CD14-positive monocyte (primary cell): ENCODE measurements at places on chromosomes 4 and X.

DNA sequence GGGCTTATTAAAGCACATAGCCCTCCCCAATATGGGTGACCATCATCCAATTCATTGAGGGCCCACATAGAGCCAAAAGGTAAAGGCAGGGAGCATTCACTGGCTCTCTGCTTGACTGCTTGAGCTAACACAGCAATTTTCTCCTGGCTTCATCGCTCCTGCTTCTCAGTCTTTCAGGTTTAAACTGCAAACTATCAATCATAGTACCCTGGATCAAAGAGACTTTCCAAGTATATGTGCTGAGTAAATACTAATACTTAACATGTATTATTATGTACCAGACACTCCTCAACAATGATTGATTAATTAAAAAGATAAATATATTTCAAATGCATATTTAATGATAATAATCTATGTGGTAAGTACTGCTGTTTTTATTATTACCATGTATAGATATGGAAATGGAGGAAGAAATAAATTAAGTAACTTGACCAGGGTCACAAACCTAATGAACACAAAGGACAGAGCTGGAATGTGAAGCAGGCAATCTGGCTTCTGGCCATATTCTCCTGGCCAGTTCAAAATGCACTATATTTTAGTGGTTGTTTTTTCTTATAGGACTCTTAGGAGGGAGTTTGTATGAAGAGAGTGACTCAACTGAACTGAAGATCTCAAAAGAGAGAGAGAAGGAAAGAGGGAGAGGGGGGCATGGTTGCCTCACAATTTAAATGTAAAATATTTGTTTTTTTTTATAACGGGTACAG is 1197.3 kb downstream of the TECRL start:
- DNase-seq, result no peak

DNA sequence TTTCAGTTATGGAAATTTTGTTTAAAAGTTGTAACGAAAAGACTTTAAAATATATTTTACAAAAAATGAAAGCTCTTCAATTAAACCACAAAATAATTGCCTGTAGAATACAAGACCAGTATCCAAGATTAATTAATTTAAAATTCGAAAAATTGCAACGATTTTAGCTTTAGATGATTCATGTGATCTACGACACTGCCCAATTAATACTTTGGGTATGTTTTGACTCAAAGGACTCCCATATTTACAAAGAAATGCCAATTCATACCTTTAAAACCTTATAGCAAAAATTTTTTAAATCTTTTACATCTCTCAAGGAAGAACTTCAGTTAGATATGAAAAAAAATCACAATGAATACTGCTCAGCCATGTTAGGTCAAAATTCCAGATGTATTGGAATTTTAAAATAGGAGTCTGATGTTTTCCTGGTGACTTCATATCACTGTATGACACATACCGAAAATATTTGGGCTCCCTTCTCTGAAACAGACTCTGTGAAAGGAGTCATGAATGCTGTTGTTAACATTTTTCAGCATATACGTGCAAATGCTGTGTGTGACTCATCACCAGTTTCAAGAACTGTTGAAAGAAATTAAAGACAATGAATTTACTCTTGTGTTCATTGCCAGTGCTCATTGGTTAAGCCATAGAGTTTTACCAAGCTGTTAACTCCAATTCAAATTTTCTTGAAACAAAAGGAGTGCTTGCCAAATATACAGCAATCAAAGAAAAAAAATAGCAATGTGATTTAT is 13.8 kb upstream of the SMS start:
- peak; percentile 89 for DNase-seq

DNA sequence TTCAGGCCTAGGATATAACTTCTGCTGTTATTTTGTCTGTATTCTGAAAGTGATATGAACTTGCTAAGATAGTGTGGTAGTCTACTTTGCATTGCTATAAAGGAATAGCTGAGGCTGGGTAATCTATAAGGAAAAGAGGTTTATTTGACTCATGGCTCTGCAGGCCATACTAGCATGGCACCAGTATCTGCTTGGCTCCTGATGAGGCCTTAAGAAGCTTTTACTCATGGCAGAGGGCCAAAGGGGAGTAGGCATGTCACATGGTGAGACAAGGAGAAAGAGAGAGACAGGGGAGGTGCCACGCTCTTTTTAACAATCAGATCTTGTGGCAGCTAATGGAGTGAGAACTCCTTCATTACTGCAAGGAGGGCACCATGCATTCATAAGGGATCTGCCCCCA is 247.3 kb downstream of the GPAT3 start:
- no peak for DNase-seq

- DNase-seq, result no peak
Observed at GRCh38 chr4:82491251-82491960, 61.0 kb downstream of the ENOPH1 start.

- DNase-seq, result no peak
Observed at GRCh38 chrX:45517090-45517973, 316.7 kb upstream of the DIPK2B start.

- no peak for DNase-seq
Observed at GRCh38 chr4:116357758-116358157, 727.6 kb downstream of the TRAM1L1 start.

DNA sequence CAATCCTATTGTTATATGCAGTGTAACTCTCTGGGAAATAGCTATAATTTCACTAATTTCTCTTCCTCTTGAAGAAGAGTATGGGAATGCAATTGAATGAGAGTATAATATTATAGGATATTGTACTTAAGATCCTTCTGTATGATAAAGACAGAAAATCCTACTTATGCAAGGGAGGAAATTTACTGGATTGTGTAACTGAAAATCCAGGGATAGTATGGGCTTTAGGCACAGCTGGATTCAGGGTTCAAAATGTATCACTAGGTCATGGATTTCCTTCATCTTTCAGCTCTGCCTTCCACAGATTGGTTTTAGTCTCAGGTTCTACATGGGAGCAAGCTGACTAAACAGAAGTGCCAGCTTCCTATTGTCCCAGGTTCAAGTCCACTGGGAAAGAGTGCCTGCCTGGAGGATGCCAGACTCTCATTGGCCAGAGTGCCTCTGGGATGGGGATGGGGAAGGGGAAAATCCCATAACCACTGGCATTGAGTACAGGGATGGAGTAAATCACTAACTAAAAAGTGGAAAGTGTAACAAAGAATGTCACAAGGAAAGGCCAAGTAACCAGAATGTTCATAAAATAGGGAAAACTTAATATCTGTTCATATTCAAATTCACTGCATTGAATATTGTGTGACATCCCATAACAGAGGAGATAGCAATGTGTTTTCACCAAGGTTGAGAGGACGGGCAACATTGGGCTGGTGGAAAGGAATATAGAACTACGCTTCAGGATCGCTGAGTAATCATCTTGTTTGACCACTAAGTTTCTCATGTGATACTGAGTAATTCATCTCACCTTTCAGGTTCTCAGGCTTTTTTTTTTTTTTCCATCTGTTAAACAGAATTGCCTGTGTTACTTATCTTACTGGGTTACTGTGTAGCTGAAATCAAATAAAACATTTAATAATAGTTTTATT is 75.7 kb downstream of the ANXA3 start:
- DNase-seq, result no peak

DNA sequence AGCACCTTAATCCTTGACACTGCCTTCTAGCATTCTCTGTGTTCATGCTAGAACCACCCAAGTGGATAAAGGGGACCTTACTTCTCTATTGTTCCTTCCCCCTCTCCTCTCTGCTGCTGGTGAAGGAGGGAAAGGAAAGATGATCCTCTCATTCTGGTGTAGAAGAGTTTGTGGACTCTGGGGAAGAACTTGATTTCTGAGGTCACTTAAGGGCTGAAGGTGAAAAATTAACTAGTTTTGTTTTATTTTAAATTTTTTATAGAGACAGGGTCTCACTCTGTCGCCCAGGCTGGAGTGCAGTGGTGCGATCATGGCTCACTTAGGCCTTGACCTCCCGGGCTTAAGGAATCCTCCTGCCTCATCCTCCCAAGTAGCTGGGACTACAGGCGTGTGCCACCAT is 29.8 kb downstream of the SMS start:
- no peak for DNase-seq

DNA sequence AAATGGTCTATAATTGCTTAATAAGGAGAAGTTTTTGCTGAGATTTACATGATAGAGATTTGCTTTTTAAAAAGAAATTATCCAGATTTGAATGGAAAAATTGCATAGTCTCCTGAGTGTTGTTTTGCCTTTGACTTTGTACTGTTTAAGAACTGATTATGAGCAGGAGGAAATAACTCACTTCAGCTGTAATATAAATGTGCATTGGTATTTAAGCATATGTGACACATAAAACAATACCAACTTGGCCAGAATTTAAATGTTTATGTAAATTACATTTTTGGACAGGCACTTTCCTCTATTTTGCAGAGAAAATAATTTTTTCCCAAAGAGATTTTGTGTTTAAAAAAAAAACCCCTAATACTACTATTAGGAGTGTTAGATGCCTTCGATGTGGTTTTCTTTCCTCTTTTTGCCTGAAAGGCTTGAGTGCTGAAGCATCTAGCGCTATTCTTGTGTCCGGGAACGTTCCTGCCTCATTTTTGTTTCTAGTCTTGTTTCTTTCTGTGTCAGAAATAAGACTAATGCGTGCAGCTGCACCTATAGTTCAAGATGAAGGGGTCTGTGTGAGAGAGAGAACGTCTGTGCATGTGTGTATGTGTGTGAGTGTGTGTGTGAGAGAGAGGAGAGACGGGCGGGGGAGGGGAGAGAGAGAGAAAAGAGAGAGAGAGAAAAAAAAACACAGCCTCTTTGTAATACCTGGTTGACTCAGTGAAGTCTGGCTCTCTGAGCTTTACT is 60.8 kb downstream of the TBL1X start:
- DNase-seq, result no peak

DNA sequence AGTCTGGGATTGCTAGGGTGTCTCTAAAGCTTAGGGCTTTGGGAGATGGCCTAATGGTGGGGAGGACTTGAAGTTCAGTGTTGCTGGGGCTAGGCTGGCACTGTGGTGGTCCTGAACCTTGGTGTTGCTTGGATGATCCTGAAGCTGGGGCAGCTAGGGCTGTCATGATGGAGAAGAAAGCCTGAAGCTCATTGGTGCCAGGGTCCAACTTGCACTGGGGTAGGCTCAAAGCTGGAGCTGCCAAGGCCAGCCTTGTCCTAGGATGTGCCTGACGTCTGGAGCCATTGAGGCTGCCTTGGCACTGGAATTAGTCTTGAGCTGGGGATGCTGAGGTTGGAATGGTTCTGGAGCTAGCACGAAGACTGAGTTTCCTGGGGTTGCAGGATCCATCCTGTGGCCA is 61.0 kb upstream of the NLRP2B start:
- DNase-seq, result no peak

DNA sequence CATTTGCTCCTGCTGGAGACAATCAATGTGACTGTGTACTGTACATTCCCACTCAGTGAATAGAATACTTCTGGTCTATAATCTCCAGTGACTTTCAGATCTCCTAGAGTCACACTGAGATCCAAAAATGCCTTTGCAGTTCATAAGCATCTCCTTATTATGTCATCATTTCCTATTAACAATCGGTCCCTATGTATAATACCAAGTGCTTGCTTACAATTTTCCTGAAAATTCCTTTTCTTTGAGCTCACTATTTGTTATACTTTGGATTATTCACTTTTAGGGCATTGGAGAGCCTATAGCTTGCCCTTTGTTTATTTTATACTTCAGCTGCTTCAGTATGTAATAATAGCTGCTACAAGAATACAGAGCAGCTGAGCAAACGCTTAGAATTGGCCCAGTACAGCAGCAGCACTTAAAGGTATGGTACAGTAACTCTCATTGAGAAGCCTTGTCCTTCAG is 313.0 kb downstream of the DCTD start:
- DNase-seq, result no peak

- DNase-seq, result no peak
Observed at GRCh38 chr4:71595576-71596108, 188.2 kb downstream of the GC start.

DNA sequence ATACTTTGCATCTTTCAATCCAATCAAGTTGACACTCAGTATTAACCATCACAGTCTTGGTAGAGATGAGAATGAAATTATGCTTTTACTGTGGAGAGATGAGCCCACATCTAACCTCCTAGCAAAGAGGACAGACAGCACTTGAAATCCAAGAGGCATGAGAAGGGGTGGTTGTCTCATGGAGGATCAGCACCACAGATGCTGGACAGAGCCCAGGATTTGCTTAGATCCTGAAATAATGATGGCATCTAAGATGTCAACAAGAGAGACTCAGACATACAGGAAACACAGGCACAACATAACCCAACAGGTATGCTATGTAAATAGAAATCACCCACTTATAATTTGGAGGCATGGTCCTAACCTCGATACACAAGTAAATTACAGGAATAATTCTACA is 74.3 kb upstream of the VCX2 start:
- DNase-seq, result no peak

GRCh38 chr4:6126971-6127745 is 73.2 kb downstream of the JAKMIP1 start:
- no peak for DNase-seq

GRCh38 chrX:115649461-115650063 is 88.6 kb downstream of the PLS3 start:
- no peak for DNase-seq

DNA sequence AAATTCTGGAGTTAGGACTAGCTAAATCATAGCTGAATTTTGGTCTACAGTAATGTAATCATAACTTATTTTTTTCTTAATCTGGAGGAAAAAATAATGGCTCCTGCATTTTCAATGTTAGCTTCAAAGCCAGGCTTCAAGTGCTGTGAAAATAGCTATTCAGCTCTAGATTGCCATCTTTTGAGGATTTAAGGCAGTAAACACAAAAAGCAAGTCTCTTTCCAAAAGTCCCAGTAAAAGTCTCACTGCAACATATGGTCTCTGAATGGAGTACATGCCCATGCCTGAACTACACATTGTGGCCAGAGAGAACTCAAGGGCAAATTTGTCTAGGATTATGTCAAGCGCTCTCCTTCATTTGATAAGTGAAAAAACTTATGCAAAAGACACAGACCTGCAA is 720.9 kb downstream of the FSTL5 start:
- DNase-seq, result no peak

GRCh38 chr4:23887989-23888388 is 1.9 kb downstream of the PPARGC1A start:
- no peak for DNase-seq

DNA sequence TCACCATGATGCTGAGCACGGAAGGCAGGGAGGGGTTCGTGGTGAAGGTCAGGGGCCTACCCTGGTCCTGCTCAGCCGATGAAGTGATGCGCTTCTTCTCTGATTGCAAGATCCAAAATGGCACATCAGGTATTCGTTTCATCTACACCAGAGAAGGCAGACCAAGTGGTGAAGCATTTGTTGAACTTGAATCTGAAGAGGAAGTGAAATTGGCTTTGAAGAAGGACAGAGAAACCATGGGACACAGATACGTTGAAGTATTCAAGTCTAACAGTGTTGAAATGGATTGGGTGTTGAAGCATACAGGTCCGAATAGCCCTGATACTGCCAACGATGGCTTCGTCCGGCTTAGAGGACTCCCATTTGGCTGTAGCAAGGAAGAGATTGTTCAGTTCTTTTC is 4.0 kb downstream of the HNRNPH2 start:
- DNase-seq, result peak; percentile 17
